T-cell (primary cell): ENCODE measurements at places on chromosomes 5 and 9. TPM values are rescaled to one million over a fixed set of nuclear protein-coding genes. Genes with fewer than 3 reads are reported as not detected.

- DNase-seq, result no peak
- H3K27ac ChIP-seq, result no peak overlapping the region
- no peaks in the 10 kb centered on the region for H3K36me3 ChIP-seq
- no peaks in the 10 kb centered on the region for H3K27me3 ChIP-seq
- no peak overlapping the region for H3K4me3 ChIP-seq
Measured at GRCh38 chr5:44945743-44946142, 137.0 kb downstream of the MRPS30 start.

- H3K27me3 ChIP-seq, result no peaks in the 10 kb centered on the region
- H3K4me3 ChIP-seq, result no peak overlapping the region
- DNase-seq, result no peak
- H3K4me1 ChIP-seq, result no peaks in the 10 kb centered on the region
- no peak overlapping the region for H3K27ac ChIP-seq
Measured at GRCh38 chr5:157820593-157821252, 38.2 kb downstream of the CLINT1 start.

DNA sequence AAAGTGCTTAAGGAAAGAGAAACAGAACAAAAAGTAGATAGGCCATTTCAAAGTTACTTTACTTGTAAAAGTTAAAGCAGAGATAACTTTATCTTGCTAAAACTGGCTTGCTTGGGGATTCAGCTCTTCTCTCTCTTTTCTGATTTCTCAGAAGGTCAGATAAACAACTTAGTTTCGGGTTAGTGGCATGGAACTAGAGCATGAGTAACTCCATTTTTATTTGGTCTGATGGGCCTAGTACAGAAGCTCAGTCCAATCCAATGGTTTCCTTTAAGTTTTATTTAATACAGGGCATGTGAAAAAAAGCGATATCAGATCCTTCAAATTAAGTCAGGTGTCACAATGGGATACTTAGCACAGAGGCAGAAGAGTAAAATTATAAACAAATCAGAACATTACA, 18.8 kb upstream of the GPBP1 start:
- no peak for DNase-seq
- no peaks in the 10 kb centered on the region for H3K4me1 ChIP-seq
- no peaks in the 10 kb centered on the region for H3K27me3 ChIP-seq
- no peaks in the 10 kb centered on the region for H3K36me3 ChIP-seq

DNA sequence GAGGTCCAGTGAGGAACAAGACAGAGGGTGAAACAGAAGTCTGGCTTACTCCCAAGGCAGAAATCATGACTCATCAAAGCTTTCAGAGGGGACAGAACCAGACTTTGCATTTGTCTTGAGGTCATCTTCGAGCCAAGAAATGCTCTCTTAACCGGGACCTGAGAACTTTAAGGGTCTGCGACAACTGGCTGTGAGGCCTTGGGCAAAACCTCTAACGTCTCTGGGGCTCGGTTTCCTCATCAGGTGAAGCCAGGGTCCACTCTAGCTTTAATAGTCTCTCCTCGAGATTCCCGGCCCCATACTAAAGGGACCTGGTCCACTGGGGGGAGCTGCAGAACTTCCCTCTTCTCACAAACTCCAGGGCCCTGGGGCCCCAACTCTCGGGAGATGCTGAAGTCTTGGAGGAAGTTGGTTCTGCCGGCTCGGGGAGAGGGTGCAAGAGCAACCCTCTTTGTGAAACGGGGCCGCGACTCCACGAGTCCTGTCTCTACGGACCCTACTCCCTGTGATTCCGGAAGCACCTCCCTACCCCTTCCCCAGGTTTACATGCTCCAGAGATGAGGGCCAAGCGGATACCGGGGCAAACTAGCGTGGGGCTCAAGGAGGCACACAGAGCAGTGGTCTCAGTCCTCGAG, 2.6 kb downstream of the GLIS3 start:
- no peaks in the 10 kb centered on the region for H3K36me3 ChIP-seq
- H3K4me1 ChIP-seq, result peaks cover 4% of the 10 kb centered on the region
- peak; percentile 6 for DNase-seq
- peak overlapping the region; percentile 90 for H3K4me3 ChIP-seq
- H3K27me3 ChIP-seq, result peaks cover 14% of the 10 kb centered on the region

DNA sequence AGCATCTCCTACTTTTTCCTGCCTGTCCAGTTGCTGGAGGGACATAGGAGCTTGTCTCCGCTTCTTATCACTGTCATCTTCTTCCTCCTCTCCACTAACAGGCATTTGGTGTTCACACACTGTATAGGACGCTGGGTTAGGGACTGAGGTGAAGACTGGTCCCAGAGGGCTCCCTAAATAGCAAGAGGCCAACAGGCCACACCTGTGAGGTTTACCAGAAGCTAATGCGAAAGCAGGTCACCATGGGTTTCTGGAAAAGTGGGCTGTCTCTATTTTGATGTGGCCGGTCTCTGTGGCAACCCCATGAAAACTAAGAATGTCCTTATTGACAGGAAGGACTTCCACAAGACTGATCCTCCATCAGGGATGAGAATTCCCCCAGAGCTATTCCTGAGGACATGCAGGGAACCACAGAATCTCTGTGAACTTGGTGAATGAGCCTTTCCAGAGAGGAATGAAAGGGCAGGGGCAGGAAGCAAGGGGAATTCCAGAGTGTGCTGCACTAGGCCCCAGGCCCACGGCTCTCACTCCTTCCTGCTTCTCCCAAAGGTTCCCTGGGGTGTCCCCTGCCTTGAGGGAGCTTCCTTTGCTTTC, 61.7 kb downstream of the DAP start:
- peaks cover 2% of the 10 kb centered on the region for H3K4me1 ChIP-seq
- no peaks in the 10 kb centered on the region for H3K27me3 ChIP-seq
- no peak overlapping the region for H3K27ac ChIP-seq

Gene DOK3
- total RNA-seq, result 2.0 TPM
